ENCODE measurements at places on chromosomes 11 and 22.
A peak's percentile ranks its signal among the peaks of the same experiment; 100 is the strongest.

DNA sequence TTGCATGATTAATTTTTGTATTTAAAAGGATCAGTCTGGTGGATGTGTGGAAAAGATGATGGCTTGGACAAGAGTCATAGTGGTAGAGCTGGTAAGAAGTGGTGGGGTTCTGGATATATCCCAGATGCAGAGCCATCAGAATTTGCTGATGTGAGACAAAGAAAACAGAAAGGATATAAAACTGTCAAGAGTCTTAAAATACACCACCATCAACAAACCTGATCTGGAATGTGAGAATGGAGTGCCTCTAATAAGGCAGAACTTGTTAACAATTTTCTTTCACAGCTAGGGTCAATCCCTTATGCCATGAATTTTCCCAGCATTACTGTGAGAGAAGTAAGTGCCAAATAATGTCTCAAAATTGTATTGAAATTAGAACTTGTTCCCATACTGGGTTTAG is 215.4 kb downstream of the METTL15 start:
- no peak for DNase-seq

- no peak for DNase-seq
These were observed 11.8 kb downstream of the BARX2 start for GRCh38 chr11:129387434-129387833.

GRCh38 chr11:87299041-87299481 is 261.3 kb downstream of the TMEM135 start:
- DNase-seq, result no peak

DNA sequence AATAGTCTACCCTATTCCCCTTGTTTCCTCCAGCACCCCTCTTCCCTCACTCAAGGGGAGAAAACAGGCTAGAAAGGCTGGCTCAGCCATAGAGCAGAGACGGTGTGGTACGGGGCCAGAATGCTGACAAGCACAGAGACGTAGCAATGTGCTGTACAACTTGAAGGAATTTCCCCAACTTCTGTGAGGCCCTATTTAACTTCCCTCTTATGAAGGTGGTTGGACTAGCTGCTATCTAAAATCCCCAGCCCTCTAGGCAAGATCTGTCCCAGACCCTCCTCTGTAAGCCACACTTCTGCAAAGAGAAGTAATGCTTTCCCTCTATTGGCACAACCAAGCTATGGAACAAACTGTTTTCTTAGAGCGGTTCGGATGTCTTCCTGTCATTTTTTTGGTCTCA is 37.8 kb downstream of the PLEKHA7 start:
- no peak for DNase-seq

GRCh38 chr11:126543691-126544090 is 188.2 kb downstream of the ST3GAL4 start:
- peak; percentile 72 for DNase-seq

GRCh38 chr11:122145715-122146274 is 29.8 kb upstream of the BLID start:
- no peak for DNase-seq

DNA sequence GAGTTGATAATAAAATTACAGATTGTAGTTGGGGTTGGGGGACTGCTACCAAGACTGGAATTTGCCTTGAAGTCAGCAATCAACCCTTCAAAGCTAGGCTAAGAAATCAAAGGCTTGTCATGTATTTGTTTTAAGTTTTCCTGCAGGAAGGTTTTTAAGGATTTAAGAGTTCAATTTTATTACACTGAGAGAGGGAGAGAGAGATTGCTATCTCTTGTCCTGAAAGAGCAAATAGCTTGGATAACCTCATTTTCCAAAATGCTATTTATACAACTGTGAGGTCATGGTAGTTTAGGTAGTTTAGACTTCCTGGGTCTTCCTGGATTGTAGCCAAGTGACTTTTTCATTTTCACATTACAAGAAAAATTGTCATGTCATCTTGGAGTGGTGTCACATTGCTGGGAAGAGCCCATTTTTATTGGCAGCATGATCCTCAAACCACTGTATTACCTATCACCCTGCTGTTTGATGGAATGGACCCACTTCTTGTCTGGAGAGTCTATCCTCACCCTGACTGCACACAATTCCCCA is 10.1 kb upstream of the PRSS23 start:
- no peak for DNase-seq

- no peak for DNase-seq
These were observed 32.6 kb downstream of the PPFIBP2 start for GRCh38 chr11:7546324-7546791.

GRCh38 chr11:97895572-97895971 is 1125.2 kb upstream of the CNTN5 start:
- no peak for DNase-seq

GRCh38 chr11:128733440-128734102 is 39.7 kb downstream of the FLI1 start:
- no peak for DNase-seq

DNA sequence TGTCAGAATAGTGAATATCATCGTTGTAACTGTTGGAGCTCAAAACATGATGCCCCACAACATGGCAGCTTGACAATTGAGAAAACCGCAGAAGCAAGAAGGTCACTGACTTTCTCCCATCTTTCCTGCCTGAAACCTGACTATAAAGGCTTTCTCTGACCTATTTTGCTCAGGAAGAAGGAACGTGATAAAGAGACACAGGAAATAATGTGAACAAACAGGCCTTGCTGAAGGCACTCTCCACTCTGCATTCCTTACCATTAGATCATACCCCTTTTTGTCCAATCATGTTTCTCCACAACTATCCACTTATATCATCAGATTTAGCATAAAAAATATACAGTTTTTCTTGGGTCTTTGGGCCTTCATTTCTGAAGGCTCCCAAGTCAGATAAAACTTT is 916.8 kb downstream of the METTL15 start:
- no peak for DNase-seq

- DNase-seq, result peak; percentile 60
These were observed 8.5 kb downstream of the RAB30 start for GRCh38 chr11:83063073-83063754.

GRCh38 chr11:34468209-34468841 is 29.6 kb downstream of the CAT start:
- DNase-seq, result no peak

DNA sequence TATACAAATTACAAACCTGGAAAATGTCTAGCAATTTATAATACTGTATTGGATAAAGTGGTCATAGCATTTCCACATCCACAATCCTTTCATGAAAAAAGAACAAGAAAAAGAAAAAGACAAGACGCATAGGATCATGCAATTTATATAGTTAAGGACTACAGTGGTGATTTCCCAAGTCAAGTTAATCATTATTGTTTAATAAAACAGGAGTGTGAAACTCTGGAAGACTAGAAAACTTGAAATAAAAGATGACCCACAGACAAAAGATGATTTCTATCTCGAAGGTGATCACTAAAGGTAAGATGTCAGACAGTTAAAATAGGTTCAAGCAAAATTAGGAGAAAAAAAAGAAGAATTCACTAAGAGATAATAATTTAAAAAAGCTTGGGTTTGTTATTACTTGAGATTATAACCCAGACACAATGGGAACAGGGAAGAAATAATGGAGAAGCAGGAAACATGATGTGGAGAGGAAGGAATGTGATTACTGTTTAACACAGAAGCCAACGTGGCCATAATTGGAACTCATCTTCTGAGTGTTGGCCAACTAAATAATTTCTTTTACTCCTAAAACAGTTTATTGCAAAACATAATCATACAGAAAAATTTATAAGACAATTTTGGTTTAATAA is 441.2 kb upstream of the ANO3 start:
- DNase-seq, result no peak

GRCh38 chr11:85096939-85097338 is 530.2 kb downstream of the DLG2 start:
- no peak for DNase-seq

GRCh38 chr22:29873943-29874342 is 9.0 kb upstream of the MTMR3 start:
- DNase-seq, result no peak

- peak; percentile 68 for DNase-seq
These were observed 193.6 kb downstream of the BUD13 start for GRCh38 chr11:116579031-116579653.

DNA sequence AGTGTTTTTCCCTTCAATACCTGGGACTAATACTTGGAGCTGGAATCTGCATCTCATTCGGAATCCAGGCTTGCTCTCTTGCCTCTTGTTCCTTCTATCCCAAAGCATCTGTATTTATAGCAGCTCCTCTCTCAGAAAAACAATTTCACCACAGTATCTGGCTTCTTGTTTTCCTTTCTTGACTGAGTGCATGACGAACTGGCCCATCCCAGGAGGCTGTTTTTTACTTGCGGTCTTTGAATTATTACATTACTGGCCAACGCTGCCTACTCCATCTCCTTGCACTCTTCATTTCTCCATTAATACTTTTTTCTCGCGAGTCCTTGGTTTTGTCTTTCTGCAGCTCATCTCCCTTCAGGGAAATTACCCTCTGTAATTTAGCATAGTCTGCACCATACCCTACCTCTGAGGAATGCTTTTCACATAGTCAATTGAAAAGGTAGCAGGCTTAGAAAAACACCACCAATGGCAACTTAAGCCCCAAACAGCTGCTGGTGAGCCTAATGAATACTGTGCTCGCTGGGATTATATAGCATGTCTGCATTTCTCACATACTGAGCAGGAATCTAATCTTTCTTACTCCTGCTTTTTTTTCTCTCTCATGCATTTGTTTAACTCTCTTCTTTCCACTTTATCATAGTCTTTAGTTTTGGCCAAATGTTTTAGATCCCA is 277.4 kb upstream of the SESN3 start:
- DNase-seq, result no peak

DNA sequence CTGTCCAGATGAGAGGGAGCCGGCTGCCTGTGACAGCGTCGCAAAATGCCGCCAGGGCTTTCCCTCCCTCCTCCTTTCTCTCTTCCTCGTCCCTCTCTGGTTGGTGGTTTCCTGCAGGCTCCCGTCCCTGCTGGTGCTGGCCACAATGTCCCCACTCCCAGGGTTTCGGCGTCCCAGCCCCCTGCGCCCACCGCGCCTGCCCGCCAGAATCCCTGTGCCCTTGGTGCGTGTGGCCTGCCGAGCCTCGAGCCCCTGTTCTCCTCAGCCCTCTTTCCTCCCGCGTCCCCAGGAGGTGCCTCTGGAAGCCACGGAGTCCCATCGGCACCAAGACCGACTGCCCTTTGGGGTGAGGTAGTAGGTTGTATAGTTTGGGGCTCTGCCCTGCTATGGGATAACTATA is 37.9 kb upstream of the PPARA start:
- DNase-seq, result peak; percentile 23

DNA sequence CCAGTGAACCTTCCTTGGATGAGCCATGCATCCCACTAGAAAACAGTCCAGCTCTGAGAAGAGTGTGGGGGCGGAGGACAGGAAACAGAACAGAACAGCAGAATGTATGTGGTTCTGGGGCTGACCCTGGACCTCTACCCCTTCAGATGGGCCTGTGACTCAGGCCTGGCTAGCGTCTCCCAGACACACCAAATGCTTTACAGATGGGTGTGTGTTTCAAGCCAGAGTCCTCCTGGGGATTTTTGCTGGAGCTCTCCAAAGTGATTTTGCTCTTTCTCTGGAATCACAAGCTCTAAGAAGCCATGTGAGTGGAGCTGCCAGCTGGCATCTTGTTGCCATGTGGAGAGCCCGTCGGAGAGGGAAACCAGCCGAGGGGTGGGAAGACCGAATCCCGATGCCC is 13.2 kb upstream of the C1QTNF4 start:
- DNase-seq, result peak; percentile 67

GRCh38 chr22:27094633-27095308 is 437.4 kb downstream of the MIAT start:
- DNase-seq, result no peak

DNA sequence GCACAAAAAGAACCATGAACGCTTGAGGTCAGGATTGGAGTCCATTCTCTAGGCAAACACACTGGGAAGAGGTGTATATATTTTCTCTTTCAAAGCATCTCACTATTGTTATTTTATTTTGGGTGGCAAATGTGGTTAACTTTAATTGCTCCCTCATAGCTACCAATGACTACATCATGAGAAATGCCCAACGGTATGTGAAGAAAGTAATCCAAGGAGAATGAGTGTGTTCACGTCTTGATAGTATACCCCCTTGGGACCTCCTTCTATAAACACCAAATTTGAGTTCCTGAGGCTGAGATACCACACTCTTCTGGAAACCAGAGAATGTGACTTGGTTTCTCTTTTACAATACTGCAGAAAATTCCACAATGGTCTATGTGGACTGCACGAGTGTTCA is 15.8 kb downstream of the OR8D1 start:
- DNase-seq, result no peak

DNA sequence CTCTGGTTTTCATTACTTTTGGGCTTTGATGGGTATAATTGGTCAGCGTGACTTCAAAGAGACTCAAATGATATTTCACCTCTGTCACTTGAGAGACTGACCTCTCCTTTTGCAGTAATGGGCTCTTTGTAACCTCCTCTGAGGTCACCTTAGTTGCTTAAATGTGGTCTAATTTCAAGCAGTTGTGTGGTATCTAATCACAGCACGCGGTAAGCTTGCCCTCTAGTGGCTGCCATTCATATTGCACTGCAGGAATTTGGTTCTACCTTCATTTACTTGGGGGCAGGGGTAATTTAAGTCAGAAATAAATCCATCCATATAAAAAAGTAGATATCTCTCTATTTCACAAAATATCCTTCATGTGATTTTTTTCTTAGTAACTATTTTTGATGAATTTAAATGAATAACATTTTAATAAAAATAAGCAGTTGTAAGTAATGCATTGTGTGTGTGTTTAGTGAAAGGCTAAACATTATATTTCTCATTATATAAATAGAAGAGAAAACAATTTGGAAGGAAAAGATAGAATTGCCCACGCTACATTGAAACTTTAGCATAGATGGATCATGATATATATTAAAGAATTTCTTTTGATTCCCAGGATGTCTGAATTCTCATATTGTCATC is 55.0 kb upstream of the ANO3 start:
- DNase-seq, result peak; percentile 68

- no peak for DNase-seq
These were observed 966.5 kb downstream of the NTM start for GRCh38 chr11:132336781-132337535.

DNA sequence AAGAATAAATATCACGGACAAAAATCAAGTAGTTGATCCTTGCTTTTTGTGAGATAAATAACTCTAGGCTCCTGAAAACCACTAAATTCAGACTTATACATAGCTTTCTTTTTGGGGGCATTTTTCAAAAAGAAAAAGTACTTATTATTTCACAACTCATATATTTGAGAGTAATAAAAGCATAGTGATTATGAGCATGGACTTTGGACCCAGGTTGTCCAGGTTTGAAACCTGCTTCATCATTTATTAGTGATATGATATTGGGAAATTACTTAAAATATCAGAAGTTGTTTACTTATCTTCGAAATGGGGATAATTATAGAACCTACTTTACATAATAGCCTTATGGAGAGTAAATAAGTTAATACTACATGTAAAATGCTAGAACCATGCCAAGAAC is 17.0 kb upstream of the LDHAL6A start:
- no peak for DNase-seq

GRCh38 chr22:33539902-33540751 is 380.1 kb downstream of the LARGE1 start:
- DNase-seq, result peak; percentile 57
